ENCODE measurements at places on chromosomes 6 and 20.
A peak's percentile ranks its signal among the peaks of the same experiment; 100 is the strongest.

DNA sequence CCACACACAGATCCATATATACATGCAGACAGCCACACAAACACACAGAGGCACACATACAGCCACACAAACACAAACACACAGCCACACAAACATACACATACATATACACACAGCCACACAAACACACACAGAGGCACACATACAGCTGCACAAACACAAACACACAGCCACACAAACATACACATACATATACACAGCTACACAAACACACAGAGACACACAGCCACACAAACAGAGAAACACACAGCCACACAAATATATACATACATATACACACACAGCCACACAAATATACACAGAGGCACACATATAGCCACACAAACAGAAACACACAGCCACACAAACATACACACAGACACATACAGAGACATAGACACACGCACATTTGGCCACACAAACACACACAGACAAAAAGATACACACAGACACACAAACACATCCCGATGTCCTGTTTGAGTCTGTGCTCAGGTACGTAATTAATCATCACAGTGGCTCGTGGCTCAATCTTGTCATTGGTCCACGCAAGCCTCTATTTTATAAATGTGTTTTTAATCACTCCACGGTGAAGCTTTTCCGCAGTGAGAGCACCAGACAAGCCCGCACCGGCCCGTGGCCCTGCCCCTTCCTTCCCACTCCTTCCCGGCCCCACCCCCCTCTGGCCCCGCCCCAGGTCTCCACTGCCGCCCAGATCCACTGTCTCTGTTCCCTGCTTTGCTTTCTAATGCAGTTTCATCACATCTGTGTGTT is 135.3 kb downstream of the CDH4 start:
- DNase-seq, result peak; percentile 52

DNA sequence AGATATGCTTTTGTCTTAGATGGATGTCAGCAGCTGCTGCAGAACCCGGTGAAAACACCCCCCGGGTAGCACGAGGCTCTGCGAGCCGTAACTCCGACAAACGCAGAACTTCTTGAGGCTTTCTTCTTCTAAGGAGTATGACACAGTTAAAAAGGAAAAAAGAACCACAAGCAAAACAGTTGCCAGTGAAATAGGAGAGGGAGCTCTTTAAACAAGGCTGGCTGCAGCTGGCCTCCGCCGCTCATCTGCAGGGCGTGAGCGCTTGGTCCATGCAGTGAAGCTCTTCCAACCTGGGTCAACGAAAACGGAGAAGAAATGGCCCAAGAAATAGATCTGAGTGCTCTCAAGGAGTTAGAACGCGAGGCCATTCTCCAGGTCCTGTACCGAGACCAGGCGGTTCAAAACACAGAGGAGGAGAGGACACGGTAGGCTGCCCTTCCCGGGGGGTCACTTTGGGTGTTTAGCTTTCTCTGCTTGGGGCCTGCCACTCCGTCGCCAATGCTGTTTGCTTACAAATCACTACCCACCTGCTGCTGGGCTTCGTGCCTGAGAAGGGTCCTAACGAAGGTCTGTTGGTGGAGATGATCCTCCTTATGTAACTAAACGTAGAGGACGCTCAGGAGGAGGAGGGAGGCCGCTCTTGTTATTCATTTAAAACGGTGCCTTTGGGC is 13.2 kb downstream of the SYTL3 start:
- DNase-seq, result no peak

GRCh38 chr6:3277251-3277650 is 18.5 kb downstream of the PSMG4 start:
- no peak for DNase-seq

- no peak for DNase-seq
These were observed 14.5 kb upstream of the FBXO30 start for GRCh38 chr6:145829102-145829501.

GRCh38 chr6:15001326-15001910 is 244.5 kb upstream of the JARID2 start:
- peak; percentile 40 for DNase-seq

DNA sequence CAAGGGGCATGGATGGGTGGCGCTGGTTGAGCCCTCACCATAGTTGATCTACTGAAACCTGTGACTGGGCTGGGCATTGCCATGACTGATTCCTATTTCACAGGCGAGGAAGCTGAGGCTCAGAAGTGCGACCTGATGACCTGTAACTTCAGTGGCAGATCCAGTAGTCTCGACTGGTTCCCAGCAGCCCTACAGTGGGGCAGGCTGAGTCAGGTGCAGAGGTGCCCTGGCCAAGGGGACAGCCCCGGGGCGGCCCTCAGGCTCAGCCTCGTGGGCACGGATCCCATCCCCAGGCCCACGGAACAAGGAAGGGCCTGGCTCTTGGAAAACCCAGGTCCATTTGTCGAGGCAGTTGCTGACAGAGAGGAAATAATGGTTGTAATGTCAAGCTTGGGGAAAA is 283.0 kb downstream of the CDH4 start:
- DNase-seq, result no peak

DNA sequence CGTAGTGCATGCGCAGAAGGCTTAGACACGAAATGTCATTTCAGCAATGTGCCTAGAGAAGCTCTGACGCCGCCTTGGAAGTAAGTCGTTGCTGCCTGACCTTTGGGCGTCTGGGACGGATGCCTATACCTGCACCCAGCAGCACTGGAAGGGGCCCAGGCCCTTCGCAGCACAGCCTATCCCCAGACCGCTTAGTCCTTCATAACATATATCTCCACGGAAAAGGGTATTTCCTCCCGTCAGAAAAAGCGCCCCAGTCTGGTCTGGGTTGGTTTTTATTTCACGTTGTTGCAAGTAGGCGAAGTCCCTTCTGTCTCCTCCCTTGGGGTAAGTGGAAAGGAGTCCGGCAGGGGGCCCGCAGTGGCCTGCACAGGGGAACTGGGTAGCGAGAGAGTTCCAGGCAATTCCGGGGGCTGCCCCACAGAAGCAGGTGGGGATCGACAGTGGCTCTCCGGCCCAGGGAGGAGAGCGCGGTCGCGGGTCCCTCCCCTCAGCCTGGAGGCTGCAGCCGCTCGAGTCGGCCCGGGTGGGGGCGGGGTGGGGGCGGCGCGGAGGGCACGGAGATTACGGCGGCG is 559 bp upstream of the EYA4 start:
- no peak for DNase-seq

DNA sequence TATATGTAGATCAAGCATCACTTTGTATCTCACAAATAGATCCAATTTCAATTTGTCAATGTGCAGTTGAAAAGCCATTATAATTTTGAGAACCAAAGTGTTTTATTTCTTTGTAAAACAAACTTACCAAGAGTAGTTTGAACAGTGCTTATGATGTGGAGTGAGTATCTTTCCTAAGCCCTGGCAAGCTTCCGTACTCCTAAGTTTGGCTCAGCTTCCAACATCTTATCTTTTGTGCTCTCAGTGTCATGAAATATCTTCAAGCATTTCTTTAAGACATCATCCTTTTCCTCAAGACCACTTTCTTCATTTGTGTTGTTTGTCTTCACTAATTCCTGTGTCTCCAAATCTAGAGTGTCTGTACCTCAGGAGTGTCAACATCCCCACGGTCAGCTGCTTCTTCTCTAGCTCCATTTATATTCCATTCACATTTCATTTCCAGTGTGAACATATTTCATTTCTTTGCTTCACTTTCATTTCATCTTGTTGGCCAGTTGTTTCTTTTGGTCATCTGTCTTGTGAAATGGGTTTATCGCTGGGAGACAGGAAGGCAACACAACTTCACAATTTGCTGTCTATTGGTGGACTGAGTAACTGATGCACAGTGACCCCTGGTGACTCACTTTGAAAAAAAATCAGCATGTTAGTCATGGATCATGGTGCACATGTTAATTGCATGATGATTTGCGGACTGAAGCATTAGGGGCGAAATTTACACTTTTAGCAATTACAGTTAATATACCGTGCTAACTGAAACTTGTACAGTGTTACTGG is 36.9 kb downstream of the SLC24A3 start:
- no peak for DNase-seq

DNA sequence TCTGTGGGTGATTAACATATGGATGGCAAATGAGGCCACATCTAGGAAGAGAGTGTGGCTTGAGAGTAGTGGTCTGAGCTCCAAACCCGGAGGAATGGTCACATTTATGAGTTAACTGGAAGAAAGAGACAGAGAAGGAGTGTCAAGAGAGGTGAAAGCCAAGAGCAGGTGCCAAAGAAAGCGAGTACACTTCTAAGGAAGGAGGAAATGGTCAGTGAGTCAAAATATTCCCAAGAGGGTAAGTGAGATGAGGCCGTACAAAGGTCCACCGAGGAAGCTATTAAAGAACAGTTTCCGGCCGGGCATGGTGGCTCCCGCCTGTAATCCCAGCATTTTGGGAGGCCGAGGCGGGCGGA is 104.5 kb upstream of the RNF24 start:
- no peak for DNase-seq

GRCh38 chr20:37697314-37697713 is 3.5 kb downstream of the CTNNBL1 start:
- no peak for DNase-seq

- no peak for DNase-seq
These were observed 50.8 kb upstream of the SGK1 start for GRCh38 chr6:134368670-134369069.

GRCh38 chr6:73339340-73339739 is 14.7 kb downstream of the DPPA5 start:
- DNase-seq, result no peak

GRCh38 chr6:111057074-111057752 is 30.1 kb upstream of the SLC16A10 start:
- peak; percentile 34 for DNase-seq

DNA sequence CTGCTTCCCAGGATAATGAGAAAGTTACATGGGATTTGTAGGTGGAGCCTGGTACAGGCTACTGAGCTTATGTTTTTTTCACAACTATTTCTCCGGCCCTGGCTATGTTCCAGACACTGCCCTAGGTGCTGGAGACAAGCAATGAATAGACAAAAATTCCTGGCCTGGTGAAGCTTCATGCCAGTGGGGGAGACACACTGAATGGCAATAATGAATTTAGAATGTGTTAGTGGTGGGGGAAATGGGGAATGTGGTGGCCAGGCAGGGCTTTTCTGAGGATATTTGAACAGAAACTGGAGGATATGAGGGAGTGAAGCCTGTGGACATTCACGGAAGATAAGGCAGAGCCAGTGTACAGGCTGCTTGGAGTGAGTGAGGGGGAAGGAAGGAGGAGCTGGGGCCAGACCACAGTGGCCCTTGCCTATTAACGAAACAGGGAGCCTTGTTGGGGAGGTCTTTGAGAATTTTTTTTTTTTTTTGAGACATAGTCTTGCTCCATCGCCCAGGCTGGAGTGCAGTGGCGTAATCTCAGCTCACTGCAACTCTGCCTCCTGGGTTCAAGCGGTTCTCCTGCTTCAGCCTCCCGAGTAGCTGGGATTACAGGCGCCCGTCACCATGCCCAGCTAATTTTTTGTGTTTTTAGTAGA is 6.6 kb downstream of the FOXS1 start:
- DNase-seq, result no peak

DNA sequence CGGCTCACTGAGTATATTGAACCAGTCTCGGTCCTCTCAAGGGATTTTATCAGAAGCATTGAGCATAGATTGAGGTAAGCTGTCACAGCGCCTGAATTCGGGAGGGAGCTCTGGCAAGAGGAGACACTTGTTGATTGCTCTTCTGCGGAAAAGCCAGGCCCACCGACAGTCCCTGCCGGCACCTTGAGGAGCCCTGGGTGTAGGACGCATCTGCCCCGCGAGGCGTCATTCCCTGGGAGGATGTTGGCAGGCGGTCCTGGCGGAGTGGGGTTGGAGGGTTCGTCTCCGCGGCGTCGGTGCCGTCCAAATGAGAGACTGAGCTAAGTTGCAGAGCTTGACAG is 843 bp downstream of the FBXO9 start:
- no peak for DNase-seq

GRCh38 chr6:3281631-3282475 is 23.1 kb downstream of the PSMG4 start:
- DNase-seq, result no peak

DNA sequence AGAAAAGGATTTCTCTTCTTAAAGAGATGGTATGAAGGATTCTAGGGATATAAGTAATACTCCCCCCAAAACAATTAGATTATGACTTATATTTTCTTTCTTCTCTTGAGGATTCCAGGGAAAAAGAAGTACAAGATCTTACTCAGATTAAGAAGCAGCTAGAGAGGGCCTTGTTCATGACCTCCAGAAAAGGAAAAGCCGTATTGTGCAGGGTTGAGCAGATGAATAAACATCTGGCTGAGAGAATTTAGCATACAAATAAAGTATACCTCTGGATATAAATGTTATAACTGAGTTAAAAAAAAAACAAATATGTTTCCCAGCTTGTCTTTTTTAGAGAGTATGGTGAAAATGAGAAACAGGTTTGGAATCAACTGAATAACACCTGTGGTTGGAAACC is 11.3 kb downstream of the MYO6 start:
- no peak for DNase-seq

GRCh38 chr6:157049133-157049532 is 272.0 kb downstream of the ARID1B start:
- no peak for DNase-seq

- no peak for DNase-seq
These were observed 48.1 kb downstream of the SRC start for GRCh38 chr20:37393863-37394542.

GRCh38 chr20:17169585-17170136 is 57.2 kb upstream of the PCSK2 start:
- DNase-seq, result no peak

DNA sequence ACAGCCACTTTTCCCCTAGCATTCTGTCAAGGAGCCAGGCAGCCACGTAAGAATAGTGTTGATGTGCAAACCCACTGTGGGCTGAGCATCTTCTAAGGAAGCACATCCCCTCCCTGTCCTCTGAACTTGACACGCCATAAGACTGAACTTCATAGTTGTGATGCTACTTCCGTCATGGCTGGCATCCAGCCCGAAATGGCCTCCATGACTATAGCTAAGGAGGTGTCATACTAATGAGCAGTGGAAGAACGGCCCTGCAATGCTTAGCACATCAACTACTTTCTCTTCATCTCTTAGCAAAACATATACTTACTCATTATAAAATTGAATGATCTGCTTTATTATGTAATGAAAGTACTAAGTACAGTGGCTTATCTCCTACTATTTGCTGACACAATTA is 110.2 kb downstream of the GJA10 start:
- no peak for DNase-seq

DNA sequence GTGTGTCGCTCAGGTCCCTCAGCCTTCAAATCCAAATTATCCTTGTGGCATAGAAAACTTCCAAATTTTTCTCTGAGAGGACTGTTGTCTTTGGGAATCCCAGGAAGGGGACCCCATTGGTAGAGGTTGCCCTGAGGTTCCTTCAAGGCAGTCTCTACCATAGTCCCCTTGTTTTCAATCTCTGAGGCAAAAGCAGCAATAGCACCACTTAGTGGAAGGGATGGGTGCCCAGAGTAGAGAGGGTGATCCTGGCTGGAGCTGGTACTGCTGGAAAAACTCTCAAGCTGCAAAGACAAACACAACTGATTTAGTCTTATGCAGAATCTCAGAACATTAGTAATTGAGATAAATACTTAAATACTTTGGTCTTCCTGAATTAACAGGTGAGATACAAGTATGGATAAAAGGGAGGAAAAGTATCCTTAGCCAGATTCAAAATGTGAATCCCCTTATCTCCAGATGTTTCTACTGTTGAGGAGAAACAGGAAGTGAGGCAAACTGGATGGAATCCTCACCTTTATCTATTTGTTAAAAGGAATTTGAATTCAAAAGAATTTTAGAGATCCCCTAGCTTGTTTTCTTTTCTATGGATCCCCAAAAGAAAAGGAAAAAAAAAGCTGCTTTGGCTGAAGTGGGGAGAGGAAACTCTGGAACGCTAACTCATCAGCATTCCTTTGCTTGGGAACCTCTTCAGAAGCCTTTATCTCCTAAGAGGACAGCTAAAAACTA is 13.4 kb downstream of the ZNF318 start:
- no peak for DNase-seq
